ENCODE measurements at places on chromosomes 3 and 15. TPM values are rescaled to one million over a fixed set of nuclear protein-coding genes. Genes with fewer than 3 reads are reported as not detected.

ZIC1 gene
- total RNA-seq: not detected

CEP19 gene
- total RNA-seq: 0.89 TPM

KIF7 gene
- 7.6 TPM for total RNA-seq

NLGN1 gene
- 0.50 TPM for total RNA-seq

LRRN1 gene
- total RNA-seq: 0.17 TPM

MKRN3 gene
- under 0.01 TPM for total RNA-seq

RTP3 gene
- total RNA-seq: not detected

POC1A gene
- 31.1 TPM for total RNA-seq

TRIM69 gene
- total RNA-seq: 15.8 TPM

TMIE gene
- not detected for total RNA-seq

MESP1 gene
- total RNA-seq: 0.45 TPM
